NCI-H345 (cell line): ENCODE measurements at places on chromosomes 1 and 21.

DNA sequence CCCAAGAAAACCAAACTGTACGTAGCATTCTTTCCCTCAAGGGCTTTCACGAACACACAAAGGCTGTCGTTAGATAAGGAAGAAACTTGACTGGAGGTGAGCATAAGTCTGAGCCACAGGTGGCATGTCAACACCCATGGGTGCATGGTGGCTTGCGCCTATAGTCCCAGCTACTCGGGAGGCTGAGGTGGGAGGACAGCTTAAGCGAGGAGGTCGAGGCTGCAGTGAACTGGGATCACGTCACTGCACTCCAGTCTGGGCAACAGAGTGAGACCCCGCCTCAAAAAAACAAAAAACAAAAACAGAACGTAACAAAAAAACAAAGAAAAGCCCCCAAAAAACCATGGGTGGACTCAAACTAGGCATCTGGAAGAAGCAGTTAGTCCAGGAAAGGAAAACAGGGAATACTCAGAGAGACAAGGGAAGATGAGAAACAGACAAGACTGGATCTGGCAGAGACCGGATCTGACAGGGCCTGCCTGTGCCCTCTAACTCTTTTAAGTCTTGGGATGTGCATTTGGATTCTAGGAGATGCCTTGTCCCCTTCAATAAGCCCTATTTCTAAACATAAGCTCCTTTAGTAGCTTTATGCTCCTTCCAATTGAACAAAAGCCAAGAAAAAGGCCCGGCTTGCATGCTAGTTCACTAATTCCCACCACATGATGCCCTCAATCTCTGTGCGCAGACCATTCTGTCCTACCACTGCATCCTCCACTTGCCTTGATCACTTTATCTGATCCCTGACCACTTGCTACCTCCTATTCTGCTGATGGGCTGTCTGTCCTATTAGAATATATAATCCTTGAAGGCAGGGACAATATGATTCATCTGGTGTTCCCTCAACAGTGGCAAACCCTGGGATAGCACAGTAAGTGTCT, 73.8 kb downstream of the APP start:
- no peak for DNase-seq

GRCh38 chr1:159823406-159823805, 3.3 kb upstream of the SLAMF8 start:
- no peak for DNase-seq

DNA sequence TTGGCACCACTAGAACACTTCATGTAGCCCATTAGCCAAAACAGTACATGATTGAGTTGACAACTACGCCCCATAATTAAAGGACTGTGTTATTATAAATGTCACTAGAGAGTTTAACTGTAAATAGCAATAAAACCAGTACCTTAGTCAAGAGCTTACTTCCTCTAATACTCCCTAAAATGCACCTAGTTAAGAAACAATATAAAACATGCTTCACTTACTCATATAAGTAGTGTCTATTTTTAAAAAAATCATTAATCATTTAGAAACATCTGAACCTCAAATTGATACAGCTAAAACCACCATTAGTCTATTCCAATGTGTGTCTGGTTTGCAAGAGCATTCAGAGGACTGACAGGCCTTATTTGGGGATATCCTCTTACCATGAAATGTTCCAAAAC, 25.3 kb downstream of the PTP4A2 start:
- DNase-seq, result no peak

GRCh38 chr1:240987928-240988327, 369.1 kb downstream of the RGS7 start:
- peak; percentile 20 for DNase-seq

DNA sequence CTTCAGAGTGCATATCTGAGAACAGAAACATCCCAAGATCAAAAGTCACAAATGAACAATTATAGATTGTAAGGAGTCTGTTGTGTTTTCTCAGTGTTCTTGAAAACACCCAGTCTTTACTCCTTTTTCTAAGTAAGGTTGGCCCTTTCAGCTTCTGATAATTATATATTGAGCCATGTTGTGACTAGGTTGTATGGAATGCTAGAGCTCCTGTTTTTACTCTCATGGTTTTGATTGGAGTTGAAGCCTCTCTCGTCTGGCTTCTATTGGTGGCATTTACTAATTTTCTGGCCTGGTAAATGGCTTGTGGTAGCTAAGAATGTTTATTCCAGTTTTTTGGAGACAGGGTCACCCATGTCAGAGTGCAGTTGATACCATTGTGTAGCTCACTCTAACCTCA, 84.7 kb downstream of the NDUFS5 start:
- no peak for DNase-seq

DNA sequence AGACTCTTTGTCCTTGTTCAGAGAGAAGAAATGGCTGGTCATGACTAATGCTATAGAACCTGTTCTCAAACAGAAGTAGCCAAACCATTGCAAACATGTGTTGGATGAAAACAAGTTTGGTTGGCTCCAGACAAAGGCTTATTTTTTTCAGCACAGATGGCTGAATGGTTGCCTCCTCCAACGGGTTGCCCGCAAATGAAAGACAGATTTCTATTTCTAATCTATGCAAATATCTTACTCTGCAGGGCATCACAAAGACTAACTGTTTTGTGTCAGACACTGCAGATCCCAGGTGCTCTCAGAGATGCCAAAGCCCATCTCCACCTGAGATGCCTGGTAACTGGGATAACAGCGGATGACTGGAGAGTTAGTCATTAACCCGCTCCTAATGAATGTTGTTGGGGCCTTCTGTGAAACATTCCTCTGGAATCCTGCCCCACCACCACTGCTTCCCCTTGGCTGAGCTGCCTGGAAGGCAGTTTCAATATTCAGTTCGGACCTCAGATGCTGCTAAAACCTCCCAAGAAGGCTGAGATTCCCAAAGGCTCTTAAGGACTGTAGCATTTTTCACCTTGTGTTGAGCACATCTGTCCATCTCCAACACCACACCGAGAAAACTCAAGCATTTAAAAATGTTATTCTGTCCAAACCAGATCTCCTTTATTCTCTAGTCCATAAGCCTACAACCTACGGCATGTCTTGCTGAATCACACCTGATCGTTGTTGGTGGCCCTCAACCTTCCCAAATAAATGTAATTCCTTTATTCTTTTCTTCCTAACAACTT, 104.4 kb downstream of the PTPN14 start:
- DNase-seq, result no peak

DNA sequence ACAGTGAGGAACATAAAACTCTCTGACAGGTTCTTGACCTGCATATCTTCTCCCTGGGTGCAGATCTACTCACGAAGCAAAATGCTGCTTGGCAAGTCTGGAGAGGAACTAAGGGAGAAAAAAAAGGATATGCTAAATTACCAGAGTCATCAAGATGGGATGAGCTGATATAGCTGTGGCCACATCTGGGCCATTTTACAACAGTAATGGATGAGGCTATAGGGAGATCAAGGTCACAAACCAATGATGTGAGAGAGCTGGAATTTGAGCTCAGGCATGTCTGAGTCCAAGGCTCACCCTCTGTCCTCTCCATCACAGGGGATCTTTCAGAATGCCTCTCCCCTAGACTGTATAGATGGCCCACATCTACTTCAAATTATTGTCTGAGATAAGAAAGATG, 26.2 kb downstream of the ZMYND12 start:
- no peak for DNase-seq

- DNase-seq, result no peak
Observed at GRCh38 chr1:102531036-102531435, 534.3 kb upstream of the OLFM3 start.

- no peak for DNase-seq
Observed at GRCh38 chr1:61887931-61888564, 145.8 kb downstream of the PATJ start.

DNA sequence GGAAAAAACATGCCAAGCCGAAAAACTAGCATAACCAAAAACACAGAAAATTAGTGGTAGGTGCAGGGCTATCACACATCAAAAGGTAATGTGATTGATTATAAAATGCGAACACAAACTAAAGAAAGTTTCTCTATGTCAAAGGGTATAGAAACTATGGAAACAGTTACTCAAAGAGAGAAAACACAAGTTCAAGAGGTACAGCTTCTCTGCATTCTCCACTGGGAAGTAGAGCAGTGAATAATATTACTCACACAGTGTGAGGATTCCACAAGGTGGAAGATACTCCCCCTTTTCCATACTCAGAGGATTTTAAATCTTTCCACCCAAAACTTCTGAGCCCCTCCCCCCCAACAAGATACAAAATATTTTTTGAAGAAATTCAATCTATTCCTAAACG, 18.6 kb downstream of the AKT3 start:
- DNase-seq, result no peak

DNA sequence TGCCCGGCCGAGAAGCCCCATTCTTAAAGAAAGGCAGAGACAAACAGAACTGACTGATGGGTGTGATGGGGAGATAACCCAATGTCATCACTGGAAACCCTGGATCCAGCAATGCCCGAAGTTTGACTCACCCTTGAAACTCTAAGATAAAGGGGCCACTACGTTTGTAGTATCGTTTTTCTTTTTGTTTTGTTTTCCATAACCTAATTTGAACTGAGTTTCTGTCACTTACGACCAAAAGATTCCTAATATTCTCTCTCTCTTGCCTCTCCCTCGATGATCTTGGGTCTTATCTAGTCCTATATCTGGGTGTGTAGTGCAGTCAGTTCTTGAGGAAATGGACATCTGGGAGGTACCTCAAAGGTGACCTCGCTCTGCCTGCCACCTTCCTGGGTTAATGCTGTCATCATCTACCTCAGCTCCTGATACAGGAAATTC, 57.8 kb upstream of the ID3 start:
- no peak for DNase-seq

GRCh38 chr1:65681096-65681495, 111.6 kb upstream of the PDE4B start:
- no peak for DNase-seq

GRCh38 chr1:234725177-234726132, 115.5 kb upstream of the IRF2BP2 start:
- DNase-seq, result peak; percentile 14

DNA sequence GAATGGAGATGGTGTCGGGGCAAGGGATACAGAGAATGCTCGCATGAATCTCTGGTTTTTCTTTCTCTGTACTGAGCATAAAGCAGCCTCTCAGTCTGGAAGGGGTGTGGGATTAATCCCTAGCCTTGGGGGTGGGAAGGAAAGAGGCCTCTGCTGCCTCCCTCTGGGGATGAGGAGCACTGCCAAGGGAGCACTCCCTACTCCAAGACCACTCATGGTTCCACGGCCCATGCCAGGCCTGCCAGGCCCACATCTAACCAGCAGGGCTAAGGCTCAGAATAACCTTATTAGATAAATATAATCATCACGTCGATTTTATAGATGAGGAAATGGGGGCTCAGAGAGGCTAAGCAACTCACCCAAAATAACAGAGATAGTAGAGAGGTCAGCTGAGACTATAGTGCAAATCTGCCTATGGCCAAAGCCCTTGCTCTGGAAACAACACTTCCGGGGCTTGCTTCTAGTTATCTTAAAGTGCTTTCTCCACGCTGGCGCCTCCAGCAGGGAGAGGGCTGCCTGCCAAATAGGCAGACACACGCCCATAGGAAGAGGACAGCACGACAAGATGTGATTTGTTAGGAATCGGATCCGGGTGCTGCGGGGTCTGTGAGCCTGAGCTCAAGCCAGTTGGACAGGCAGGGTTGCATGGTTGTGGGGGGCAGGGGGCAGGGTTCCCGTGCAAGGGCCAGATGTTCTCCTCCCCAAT, 522 bp downstream of the TEX35 start:
- no peak for DNase-seq

DNA sequence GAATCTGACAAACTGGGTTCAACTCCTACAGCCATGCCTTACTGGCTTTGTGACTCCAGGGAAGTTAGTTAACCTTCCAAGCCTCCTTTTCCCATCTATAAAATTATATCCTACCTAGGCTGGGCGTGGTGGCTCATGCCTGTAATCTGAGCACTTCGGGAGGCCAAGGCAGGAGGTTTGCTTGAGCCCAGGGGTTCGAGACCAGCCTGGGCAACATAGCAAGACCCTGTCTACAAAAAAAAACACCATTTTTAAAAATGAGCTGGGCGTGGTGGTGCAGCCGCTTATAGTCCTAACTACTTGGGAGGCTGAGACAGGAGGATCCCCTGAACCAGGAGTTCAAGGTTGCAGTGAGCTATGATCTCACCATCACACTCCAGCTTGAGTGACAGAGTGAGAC, 15.1 kb downstream of the CELF3 start:
- DNase-seq, result no peak

DNA sequence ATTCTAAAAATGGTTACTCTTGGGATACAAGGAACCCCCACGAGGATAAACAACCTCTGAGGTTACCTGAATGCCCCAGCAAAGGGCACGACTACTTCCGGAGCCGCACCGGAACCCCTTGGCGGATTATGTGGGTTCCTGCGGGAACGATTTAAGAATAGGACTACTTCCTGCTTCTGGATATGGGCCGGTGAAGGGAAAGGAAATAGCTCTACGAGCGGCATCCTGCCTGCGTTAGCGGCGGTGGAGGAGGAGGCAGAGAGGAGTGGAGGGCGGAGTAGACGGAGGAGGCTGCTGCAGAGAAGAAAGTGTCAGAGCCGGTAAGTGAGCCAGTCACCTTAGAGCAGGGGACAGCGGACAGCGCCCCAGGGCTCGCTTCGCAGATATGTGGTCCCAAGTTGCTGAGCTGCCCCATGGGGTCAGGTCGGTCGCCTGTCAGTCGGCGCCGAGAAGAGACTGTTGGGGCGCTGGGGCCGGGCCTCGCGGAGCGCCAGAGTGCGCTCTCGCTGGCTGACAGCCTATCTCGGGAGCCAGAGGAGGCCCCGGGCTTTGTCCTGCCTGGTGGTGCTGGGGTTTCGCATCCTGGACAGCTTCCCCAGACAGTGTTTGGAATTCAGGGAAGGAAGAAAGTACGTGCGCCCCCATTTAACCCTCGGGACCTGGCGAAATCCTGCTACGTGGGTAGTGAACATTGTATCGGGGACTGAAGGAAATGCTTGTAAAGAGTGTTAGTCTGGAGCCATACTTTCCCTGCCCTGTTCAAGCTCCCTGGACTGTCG, at the start of gene KLHL20:
KLHL20 (plus strand) TSS at position 223 of the 779 bp plus-strand sequence. CDS start 1,063 bp downstream, outside the sequence.
- DNase-seq, result peak; percentile 90

- no peak for DNase-seq
Observed at GRCh38 chr1:151474745-151475144, 15.5 kb upstream of the POGZ start.

DNA sequence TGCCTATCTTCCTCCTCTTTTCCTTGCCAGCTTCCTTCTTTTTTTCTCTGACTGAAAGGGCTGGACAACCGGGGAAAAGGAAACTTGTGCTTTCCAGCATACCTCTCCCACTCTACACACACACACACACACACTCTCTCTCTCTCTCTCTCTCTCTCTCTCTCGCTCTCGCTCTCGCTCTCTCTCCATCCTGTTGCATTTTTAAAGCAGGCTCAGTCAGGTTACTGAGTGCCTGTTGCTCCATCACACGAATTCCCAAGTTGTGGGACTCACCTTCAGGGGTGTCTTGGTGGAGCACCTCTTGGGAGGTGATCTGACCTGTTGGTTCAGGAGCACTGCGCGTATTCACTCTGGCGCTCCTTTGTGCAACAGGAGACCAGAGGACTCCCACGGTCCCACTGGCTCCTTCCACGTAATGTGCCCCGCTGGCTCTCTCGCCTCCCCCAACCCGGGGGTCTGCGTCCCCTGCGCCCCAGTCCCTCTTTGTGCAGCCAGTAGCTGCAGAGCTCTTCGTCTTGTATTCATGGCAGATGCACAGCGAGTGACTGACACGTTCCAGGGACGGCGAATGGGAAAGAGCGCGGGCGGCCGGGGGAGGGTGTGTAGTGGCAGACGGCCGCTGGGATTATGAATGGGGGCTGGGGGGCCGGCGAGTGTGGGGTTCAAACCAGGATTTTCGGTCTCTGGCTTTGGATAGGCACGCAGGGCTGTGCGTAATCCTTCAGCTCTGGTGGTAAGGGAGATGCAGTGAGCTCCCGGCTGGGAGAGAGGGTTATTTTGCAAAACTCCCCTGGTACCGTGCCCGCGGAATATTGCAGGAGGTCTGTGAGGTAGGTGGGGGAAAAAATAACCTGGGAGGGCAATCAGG, 660 bp upstream of the PDE4B start:
- DNase-seq, result peak; percentile 45
